ENCODE measurements at places on chromosomes 16 and 17.

DNA sequence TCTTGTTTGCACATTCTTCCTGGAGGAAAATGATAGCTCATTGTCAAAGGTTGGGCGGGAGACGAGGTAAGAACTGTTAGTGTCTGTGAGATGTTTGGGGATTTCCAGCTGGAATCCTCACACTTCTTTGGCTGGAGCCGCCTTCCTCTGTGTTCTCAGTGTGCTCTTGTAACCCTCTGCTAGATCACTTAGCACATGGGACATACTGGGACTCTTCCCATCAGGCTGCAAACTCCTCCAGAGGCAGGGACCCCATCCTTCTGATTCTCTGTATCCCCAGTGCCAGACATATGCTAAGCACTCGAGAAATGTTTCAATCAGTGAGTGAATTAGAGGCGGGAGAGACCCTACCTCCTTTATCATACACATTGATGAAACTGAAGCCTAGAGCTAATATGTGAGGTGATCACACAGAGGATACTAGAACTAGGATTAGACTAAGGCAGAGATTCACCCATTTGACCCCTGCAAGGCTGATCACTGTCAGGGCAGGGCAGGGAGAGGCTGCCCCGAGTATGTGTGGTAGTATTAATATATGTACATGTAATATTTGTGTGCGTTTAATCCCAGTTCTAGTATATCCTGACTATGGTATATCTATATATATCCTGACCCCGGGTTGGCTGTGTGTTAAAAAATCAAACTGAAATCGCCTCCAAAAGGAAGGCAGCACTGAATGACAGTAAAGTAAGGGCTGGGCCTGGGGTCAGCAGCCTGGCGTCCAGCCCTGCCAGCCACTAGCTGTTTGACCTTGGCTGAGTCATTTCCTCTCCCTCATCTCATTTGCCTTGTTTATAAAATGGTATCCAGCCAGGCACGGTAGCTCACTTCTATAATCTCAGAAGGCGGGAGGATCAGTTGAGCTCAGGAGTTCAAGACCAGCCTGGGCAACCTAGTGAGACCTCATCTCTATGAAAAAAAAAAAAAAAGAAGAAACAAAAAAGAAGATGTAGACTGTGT is 75.5 kb upstream of the TBX2 start:
- DNase-seq, result no peak

DNA sequence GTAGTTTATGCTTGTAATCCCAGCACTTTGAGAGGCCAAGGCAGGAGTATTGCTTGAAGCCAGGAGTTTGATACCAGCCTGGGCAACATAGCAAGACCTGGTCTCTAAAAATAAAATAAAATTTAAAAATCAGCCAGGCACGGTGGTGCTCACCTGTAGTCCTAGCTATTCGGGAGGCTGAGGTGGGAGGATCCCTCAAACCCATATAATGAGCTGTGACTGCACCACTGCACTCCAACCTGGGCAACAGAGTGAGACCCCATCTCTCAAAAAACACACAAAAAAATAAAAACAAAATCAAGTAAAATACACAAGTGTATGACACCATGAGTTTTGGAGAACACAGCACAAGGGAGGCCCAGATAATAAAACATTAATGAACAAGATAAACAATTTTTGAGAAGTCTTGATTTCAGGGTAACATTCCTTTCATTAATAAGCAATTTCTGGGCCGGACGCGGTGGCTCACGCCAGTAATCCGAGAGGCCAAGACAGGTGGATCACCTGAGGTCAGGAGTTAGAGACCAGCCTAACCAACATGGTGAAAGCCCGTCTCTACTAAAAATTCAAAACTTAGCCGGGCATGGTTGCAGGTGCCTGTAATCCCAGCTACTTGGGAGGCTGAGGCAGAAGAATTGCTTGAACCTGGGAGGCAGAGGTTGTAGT is 17.9 kb downstream of the PRPSAP1 start:
- no peak for DNase-seq

GRCh38 chr17:31096106-31096436 is 1.3 kb downstream of the NF1 start:
- peak; percentile 33 for DNase-seq

DNA sequence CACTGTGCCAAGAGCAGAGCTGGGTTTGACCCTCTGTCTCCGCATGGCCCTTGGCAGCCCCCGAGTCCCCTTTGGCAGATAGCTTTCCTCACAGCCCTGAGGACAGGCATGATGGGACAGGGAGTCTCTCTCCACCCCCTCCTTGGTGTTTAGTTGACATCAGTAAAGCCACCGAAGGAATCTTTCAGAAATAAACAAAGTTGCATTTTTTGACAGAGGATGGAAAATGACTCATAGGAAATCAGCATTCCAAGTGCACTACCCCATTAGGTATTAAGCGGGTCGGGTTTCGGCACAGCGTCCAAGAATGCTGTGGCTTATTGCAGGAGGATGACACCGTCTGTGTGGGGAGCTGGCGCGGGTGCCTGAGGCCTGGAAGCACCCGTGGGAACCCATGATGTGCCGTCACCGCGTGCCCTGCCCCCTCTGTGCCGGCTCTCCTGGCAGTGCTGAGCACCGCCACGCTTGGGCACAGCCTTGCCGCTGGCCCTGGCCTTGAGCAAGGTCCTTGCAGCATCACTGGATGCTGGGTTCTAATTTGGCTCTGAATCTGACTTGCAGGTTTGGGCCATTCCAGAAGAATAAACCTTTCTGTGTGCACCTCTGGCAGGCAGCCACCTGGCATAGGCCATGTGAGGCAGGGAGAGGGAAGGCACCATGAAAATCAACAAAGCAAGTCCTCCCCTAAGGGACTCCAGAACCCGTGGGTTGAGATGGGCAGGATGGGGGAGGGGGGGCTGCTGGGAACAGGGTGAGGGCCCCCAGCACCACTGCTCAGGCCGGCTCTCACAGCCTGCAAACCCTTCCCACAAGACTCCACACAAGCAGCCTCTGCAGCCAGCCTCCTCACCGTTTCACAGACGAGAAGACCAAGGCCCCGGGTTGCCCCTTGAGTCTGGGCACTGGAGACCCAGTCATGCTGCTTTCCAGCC is 50.5 kb upstream of the ZNF469 start:
- DNase-seq, result peak; percentile 99

- no peak for DNase-seq
Measured at GRCh38 chr17:73072219-73072962, 20.1 kb downstream of the SLC39A11 start.

GRCh38 chr17:49515196-49515770 is 20.2 kb downstream of the NGFR start:
- peak; percentile 94 for DNase-seq

Measured in NCI-H226 (cell line).